ENCODE measurements at places on chromosomes 2 and 18. TPM values are rescaled to one million over a fixed set of nuclear protein-coding genes. Genes with fewer than 3 reads are reported as not detected.

GRCh38 chr18:50277942-50278341 lies 3.4 kb downstream of the MBD1 start:
- no peak for DNase-seq

- no peak for DNase-seq
Measured at GRCh38 chr2:210477496-210477895, 937 bp upstream of the LANCL1 start.

UCN gene
- total RNA-seq, result 4.1 TPM

GRCh38 chr2:38634684-38635083 lies 31.2 kb upstream of the GALM start:
- no peak for DNase-seq

GRCh38 chr2:42171396-42171980 lies 2.3 kb downstream of the EML4 start:
- no peak for DNase-seq

ILKAP gene
- total RNA-seq, result 37.2 TPM

CHRNG gene
- not detected for total RNA-seq

- no peak for DNase-seq
Measured at GRCh38 chr2:23782126-23782525, 144.8 kb downstream of the ATAD2B start.

DNA sequence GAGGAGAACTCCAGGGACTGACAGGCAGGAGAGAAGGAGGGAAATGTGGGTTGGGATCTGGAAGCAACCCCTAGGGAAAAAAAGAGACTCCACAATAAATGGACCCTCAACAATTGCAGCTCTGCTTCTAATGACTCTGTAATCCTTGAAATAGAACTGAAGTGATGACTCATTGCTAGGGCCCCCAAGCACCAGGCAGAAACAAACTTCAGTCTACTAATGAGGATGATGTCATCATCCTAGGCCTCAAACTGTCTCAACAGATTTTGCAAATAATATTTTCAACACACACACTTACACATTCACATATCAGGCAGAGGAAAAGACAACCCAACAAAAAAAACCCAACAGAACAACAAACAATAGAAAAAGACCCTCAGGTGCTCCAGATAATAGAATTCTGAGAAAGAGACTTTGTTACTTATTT lies 143.3 kb downstream of the HDAC4 start:
- DNase-seq, result no peak

DNA sequence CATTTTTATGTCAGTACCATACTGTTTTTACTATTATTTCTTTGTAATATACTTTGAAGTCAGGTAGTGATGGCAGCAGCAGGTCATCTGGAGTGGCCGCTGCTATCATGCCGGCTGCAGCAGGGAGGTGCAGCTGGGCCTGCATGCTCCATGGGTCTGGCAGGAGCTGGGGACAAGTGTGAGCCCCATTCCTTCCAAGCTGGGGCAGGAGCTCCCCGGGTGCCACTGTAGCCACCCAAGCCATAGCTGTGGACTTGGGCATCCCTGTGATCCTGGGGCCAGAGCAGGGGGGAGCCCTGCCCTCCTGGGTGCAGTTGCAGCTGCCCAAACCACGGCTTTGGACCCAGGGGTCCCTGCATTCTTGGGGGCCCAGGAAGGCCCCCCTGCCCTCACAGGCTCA lies 59.2 kb downstream of the CSRNP3 start:
- no peak for DNase-seq

GRCh38 chr2:55923091-55923981 lies at the start of gene EFEMP1:
EFEMP1 (minus strand) TSS chr2:55923782; CDS start chr2:55922440, 1,342 bp downstream.
- no peak for DNase-seq

GRCh38 chr2:185921048-185921756 lies 182.6 kb downstream of the FSIP2 start:
- no peak for DNase-seq

GRCh38 chr2:66982766-66983165 lies 414.4 kb upstream of the ETAA1 start:
- no peak for DNase-seq

DNA sequence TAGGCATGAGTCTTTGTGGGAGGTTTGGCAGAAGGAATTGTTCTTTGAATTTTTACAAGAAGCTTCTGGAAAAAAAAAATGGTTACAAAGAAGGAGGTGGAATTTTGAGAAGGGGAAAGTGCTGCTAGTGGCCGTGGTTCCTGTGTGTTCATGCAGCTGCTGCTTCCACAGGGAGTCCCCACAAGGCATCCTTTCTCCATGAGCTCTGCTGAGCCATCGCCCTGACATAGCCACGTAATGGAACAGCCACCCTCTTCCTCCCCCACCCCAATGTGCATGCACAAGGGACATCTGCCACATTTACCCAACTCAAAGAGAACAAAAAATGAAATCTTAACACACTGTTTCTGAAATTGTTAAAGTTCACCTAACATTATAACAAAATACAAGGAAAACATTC lies 529.7 kb downstream of the SATB2 start:
- DNase-seq, result no peak

DNA sequence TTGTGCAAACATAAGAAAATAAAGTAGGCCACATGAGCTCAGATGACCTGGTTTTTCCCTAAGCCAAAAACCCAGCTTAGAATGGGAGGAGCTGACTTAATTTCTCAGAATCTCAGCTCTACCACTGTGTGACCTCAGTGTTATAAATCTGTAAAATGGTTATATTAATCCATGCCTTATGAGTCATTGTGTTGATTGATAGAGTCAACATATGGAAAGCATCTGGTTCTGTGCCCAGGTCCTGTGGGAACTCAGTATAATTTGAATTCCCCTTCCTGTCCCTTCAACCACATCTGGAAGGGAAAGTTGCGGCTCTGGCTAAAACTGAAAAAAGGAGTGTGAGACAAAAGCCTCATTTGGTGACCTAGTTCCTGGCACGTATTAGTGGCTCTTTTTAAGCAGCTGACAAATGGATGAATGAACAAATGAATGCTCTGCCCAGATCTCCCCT lies 25.7 kb downstream of the TMEM177 start:
- DNase-seq, result no peak

PLGLB1 gene
- total RNA-seq, result 3.3 TPM

MYO7B gene
- total RNA-seq, result not detected

DNA sequence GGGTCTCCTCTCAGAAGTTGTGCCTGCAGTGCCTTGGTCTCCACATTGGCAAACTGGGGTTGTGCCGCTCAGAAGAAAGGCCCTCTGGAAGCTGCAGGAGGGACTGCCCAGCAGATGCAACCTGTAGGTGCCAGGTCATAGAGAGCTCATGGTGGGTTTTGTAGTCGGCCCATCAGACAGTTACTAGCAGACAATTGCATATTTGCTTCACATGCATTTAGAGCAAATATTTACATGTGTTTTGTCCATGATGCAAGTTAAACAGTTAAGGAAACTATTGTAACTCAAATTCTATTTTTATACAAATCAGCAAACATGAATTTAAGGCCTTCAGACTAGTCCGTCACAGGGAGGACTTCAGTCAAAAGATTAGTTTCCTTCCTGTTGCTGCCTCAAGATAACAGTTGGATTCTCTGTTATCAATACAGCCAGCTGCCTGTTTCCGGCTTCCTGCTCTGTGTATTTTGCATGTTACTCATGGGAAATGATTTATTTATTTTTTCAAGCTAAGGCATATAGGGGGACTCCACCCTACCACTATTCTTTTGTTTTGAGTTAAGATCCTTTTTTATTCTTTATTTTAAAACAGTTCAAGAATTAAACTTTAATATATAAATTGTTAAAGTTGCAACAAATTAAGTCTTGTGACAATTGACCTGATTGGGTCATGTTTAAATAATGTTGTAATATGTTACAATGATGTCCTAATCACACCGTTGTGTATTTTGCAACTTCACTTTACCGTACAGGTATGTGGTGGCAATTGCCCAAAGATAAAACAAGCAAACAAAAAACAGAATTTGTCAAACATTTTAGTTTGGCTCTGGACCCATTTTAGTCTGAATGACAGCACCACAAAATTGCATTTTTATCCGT lies 133.5 kb downstream of the SPTBN1 start:
- no peak for DNase-seq

GRCh38 chr2:61671561-61672315 lies 133.6 kb upstream of the XPO1 start:
- DNase-seq, result no peak

RAB6C gene
- total RNA-seq, result not detected

GRCh38 chr2:2326068-2327040 lies 4.7 kb downstream of the MYT1L start:
- DNase-seq, result no peak

- DNase-seq, result no peak
Measured at GRCh38 chr2:134217924-134218323, 35.9 kb upstream of the MGAT5 start.

- DNase-seq, result no peak
Measured at GRCh38 chr2:143786026-143786765, 657.0 kb downstream of the ARHGAP15 start.

DNA sequence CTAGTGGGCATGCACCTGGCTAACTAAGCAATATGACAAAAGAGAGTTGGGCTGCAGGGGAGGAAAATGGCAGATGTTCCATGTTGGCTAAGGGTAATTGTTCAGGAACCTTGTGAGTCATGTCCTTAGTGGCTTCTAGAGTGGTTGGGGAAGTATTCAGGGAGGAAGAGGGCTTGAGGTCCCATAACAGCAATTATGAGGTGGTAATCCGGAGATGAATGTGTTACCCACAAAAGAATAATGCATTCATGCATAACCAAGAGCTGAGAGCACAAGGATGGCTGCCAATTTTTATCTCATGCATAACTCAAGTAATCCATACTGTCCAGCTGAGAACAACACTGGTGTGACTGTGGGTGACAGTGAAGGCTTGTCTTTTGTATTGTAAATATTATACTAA lies 42.9 kb downstream of the TMEFF2 start:
- no peak for DNase-seq

HTR2B gene
- total RNA-seq, result 3.9 TPM
